Neural progenitor cell (in vitro differentiated cells): ENCODE measurements at places on chromosomes 7 and 10.

DNA sequence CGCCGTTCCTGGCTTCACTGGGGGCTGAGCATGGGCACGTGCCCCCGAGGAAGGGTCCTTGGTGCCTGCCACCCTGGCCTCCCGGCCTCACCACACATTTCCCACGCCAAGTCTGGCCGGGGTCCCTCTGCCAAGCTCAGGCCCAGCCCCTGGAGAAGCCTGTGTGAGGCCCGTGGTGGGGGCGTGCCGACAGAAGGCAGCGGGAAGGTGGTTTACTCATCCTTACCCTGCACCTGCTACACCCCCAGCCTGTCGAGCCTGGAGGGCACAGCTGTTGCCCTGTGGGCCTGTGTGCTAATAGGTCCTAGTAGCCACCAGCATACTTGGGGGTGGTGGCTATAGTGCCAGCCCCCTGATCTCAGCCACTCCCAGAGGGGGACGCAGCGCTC, 46.7 kb downstream of the NKX6-2 start:
- no peak for DNase-seq

GRCh38 chr7:21146642-21147423, 281.1 kb upstream of the SP4 start:
- DNase-seq = peak; percentile 25

GRCh38 chr7:142158736-142159496, 47.4 kb downstream of the MGAM2 start:
- no peak for DNase-seq

DNA sequence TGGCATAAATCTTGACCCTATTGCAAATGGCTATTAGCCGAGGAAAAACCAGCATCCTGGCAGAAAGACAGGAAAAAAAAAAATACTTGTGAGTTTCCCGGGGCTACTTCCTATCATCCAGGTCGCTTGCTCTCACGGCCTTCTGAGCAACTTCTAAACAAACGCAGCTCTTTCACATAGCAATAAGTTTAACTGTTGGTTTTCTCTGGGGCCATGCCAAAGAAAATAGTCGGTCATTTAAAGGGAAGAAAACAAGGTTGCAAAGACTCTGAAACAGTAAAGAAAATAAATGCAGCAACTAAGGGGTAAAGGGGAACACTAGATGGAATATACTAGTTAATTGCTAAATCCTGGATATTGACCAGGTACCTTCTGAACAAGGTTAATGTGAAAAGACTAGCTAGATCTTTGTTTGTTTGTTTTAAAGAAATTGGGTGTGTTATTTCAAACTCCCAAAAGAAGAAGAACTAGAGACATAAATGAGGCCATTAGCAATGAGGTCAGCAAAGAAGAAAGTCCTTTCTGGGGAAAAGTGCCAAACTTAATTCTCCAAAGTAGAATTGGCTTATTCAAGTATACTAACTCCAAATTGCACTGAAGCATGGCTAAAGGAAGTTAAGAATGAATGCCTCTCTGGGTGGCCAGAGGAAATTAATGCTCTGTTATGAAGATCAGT, 54.2 kb downstream of the SLC39A12 start:
- DNase-seq = no peak

DNA sequence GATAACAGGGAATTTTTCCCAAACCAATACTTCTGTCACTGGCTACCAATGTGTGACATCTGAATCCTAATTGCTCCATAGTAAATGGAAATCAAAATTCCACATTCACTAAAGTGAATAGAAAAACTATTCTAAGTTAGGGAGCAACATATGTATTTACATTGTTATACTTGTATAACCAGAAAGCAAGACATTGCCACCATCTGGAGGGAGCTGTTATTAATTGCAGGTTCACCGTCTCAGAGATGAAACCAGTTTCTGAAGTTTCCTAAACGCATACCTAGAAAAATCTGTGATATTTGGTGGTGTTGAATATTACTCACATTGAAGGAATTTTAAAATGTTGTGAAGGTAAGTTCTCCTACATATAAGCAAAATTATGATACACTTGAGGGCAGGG, 390.1 kb downstream of the NXPH1 start:
- DNase-seq = no peak

DNA sequence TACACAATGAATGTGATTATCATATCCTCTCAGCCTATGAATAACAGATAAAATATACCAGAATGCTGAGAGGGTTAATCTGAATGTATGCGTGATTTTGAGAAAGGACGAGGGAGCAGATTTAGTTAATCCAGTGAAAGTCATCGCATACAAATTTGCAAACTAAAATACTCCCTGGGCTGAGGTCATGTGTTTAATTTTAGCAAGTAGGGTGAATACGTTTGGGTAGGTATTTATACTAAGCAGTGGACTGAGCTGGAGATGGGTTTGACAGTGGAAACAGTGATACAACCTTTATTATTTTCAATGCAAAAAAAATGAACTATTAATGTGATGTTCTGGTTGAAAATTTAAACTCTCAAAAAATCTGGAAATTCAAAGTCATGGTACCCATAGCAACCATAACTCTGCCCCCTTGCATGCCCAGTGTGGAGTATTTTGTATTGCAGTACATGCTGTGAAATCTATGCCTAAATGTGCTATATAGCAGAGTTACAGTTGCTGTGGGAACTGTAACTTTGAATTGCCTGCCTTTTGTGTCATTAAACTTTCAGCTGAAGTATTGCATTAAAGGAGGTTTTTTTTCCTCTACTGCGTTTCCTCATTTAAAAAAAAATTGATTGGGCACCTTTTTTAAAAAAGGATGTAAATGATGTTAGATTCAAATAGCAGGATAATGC, 9.5 kb upstream of the ARID5B start:
- no peak for DNase-seq

DNA sequence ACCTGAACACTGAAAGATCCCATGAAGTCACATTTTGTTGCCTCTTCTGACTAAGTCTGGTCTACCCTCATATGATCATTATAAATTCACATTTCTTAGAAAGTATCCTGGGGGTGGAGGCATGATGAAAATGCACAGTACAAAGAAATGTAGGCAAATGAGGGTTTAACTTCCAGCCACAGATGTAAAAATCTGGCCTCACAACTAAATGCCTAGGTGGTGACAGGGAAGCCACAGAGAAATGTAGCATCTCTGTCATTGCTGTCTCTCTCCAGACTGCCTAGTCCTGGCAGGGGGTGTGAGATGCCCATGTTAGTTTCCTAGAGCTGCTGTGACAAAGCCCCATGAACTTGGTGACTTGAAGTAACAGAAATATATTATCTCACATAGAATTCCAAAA, 395.9 kb downstream of the SORCS3 start:
- DNase-seq = no peak

- DNase-seq = no peak
Measured at GRCh38 chr7:18109762-18110161, 82.1 kb upstream of the PRPS1L1 start.

GRCh38 chr10:58826694-58827093, 314.0 kb downstream of the BICC1 start:
- no peak for DNase-seq

- DNase-seq = no peak
Measured at GRCh38 chr10:59258890-59259289, 82.4 kb downstream of the PHYHIPL start.

DNA sequence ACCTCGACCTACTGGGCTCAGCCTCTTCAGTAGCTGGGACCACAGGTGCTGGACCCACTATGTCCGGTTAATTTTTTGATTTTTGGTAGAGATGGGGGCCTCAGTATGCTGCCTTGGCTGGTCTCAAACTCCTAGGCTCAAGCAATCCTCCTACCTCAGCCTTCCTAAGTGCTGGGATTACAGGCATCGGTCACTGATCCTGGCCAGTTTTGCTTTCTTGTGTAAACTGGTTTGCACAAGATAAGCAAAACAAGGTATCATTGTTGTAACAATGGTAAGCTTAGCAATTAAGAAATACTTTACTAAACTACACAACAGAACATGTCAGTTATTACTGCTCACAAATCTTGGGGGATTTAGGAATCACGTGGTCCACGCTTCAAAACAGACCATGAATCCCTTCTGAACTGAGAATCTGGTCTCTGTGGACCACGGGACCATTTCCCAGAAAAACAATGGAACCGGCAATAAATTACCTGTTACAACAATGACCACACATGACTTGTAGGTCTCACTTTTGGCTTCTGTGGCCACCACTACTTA, 36.8 kb downstream of the RSU1 start:
- no peak for DNase-seq

GRCh38 chr7:84058311-84059076, 136.1 kb downstream of the SEMA3A start:
- DNase-seq = no peak

DNA sequence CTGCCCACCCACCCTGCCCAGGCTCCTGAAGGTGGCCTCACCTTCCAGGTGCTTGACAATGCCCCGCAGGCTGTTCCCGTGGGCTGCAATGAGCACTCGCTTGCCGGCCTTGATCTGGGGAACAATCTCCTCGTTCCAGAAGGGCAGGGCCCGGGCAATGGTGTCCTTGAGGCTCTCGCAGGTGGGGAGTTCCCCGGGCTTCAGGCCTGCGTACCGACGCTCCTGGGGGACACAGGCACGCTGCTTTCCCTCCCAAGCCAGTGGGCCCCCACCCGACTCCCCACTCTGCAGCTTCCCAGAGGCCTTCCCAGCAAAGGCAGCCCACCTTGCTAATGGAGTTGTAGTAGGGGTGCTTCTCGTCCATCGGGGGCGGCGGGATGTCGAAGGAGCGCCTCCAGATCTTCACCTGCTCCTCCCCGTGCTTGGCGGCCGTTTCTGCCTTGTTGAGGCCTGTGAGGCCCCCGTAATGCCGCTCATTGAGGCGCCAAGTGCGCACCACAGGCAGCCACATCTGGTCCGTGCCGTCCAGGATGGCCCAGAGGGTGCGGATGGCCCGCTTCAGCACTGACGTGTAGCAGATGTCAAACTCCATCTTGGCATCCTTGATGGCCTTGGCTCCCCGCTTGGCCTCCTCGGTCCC, 456 bp downstream of the PGAM2 start:
- DNase-seq = peak; percentile 11

DNA sequence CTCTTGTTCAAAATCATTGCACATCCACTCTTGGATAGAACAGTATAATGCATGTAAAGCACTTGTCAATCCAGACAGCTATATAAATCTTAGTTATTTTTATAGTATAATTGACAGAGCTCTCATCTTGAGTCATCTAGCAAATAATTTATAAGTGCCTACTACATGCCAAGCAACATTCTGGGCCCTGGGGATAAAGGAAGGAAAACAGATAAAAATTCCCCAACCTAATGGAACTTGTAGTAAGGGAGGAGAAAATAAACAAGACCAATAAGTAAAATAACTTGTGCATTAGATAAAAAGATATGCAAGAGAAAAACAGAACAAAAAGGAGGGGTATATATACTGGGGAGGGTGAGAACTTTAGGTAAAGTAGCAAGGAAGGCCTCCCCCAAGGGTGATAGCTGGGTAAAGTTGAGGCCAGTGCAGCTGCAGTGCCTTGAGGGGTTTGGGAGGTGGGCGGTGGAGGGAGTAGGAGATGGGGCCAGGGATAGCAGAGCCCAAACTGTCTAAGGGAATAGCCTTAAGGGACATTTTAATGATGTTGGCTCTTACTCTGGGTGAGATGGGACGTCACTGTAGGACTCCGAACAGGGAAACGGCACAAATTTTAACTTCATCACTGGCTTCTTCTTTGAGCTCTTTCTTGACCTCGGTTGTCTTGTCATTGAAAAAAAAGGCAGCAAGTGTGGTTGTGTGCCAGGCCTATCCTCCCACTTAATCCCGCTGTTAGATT, 79.3 kb upstream of the SEC61G start:
- no peak for DNase-seq

GRCh38 chr10:16777473-16778370, 39.5 kb downstream of the RSU1 start:
- peak; percentile 79 for DNase-seq

- DNase-seq = peak; percentile 34
Measured at GRCh38 chr10:28975891-28976531, 298.7 kb downstream of the BAMBI start.

DNA sequence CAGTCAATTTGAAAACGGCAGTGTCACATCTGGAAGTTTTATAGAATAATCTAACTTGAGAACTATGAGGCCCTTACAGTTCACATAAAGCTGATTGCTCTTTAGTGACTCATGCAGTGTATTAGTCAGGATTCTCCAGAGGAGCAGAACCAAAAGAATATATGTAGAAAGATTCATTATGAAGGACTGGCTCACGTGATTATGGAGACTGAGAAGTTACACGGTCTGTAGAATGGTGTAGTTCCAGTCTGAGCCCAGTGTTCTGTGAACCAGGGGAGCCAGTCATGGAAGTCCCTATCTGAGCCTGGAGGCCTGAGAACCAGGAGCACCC, 21.5 kb downstream of the RBM33 start:
- no peak for DNase-seq

DNA sequence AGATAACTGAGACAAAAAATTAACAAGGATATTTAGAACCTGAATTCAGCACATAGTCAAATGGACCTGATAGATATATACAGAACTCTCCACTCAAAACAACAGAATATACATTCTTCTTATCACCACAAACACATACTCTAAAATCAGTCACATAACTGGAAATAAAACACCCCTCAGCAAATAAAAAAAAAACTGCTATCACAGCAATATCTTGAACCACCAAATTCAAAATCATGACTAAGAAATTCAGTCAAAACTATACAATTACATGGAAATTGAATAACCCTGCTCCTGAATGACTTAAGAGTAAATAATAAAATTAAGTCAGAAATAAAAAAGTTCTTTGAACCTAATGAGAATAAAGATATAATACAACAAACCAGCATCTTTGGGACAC, 30.0 kb upstream of the ZNF722 start:
- no peak for DNase-seq

GRCh38 chr10:45557275-45557905, 115.2 kb downstream of the ZFAND4 start:
- no peak for DNase-seq

DNA sequence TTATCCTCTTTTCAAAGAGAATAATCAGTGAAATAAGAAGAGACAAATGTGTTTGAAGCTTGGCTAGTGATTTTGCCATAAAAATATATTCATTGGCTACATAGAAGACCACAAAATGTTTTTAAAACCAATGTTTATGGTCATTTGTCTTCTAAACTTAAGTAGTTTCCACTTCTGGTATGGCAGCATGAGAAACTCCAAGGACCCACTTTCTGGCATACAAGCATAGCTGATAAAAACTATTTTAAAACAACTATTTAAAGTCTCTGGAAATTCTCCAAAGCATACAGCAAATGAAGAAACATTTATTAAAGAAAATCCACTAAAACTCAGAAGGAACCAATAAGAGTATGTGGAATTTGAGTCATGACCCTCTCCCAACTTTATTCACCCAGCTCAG, 89.2 kb upstream of the TOMM7 start:
- DNase-seq = no peak
